ENCODE measurements at places on chromosomes 6 and 20.

DNA sequence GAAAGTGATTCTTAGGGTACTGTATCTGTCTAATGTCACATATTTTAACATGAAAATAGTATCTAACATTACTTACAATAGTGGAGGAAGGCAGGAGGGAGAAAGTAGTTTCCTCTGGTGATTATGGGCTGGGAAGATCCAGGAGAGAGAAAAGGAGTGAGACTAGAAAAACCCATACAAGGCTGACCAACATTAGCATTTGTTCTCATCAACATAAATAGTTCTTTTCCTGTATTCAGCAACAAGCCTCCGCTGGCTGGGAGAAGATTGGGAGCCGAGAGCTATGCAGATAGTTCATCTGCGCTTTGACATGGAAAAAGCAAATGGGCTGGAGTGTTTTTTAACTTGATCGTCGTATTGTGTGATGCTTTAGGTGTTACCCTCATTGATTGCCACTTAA is 239.4 kb downstream of the PHACTR1 start:
- DNase-seq, result no peak

DNA sequence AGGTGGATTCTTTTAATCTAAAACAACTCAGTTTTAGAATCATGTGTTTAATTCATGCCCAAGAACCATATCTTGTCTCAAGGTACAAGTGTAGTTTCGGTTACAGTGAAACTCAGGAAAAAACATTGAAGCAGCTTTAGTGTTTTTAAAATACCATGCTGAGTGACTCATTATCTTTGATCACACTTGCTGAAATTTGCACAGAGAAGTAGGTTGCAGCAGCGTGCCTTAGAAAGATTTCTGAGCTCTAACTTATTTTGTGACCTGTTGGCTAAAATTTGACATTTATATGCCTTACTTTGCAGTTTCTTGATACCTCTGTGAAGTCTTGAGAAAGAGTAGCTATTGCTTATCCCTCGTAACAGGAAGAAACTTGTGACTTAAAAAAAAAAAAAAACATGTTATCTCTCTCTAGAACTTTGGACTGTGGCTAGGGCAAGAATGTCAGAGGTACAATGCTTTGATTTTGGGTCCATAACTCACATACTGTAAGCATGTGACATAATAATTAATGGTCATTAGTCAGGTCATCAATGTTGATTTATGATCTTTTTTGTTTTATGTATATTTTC is 34.5 kb upstream of the FUCA2 start:
- DNase-seq, result no peak

- DNase-seq, result no peak
These were observed 34.0 kb downstream of the KIF25 start for GRCh38 chr6:168031411-168031971.

DNA sequence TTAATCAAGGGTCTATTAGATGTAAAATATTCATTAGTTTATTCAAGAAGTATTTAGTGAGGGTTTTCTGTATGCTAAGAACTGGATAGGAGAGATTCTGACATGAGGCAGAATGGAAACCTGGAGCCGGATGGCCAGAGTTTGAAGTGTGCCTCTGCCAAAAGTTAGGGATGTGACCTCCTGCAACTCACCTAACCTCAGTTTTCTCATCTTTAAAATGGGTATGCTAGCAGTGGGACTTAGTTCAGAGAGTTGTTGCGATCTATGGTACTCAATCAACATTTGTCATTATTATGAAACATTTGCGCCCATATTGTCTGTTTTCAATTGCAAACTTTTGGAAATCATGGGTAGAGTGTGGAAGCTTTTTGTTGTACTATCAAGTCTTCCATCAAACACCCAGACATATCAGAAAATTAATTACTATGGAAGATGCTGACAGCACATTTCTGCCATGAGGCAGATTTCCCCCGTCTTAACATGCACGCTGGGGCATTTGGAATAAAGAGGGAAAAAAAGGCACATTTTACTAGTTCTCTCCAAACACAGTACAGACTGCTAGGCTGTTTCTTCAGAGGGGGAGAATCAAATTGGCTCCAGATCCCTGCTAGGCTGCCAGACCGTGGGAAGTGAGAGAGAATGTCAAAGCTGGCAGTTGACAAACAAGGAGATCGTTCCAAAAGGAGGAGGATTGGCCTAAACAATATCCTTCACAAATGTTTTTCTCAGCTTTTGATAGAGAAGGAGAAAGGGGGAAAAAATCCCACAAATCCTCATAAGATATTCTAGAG is 205.3 kb upstream of the TSHZ2 start:
- DNase-seq, result no peak

DNA sequence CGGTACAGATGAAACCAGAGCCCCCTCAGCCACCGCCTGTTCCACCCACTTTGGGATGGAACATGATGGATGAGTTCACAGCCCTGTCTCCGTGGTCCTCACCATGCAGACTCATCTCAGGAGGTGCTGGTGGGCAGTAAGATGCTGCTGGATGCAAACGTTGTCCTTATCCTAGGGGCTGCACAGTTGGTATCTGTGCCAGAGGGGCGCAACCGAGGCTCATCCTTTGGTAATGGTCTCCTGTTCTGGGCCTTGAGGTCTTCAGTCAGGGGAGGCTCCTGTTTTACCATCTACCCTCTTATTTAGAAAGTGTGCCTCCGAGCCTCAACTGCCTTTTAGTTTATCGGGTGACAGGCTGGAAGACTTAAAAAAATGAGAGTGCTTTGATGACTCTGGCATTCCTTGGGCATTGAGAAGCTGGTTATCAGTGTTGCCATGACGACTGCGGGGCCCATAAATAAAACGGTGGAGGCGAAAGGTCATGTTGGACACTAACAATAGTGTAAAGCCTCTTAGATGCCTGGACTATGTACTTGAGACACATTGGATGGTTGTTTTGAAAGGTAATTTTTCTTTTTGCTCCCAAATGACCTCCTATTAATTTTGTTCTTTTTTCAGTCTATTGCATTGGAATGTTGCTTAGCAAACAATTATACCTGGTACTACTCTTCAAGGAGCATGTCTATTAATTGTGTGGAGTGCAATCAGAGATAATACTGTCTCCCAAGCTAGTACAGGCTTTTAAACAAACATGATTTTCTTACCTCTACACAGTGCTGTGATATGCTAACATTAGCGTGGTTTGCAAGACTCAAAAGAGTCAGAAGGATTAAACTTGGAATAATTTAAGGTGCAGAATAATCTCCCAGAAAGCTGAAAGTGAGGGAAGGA is 74.2 kb upstream of the DSP start:
- no peak for DNase-seq

DNA sequence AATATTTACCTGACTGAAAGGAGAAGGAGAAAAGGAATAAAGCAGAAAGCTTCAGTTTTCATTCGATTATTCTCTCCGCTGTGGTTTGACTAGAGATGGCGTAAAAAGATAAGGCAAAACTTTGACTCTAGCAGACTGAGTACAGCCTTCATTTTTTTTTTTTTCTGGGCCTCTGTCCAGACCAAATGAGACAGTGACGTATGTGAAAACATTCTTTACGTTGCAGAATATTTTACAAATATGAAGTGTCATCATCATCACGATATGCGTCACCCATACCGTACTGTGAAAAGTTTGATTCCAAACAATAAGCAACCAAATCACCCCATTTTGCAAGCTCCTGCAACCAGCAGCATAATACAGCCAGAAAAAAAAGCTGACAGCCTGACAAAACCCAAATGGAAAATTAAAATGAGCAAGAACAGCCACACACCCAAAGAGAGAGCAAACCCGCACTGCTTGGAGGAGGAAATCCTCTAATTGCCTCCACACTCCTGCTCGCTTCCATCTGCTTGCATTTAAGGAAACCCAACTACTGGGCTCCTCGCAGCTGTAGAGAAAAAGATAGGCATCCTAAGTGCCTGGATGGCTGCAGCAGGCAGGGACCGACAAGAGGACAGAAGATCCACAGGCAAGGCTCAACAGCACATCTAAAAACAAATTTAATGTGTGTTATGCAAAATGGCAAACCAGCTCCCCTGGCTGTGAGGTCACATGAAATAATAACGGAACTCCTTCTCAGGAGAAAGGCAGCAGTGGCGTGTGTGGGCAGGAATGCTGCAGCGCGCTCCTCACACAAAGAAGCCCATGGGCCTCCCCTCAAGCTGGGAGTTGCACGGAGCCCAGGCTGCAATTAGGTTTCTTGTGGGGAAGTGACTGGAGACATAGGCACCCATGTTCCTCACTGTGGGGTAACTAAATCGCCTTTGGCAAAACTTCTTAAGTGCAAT is 113.1 kb downstream of the FYN start:
- no peak for DNase-seq

DNA sequence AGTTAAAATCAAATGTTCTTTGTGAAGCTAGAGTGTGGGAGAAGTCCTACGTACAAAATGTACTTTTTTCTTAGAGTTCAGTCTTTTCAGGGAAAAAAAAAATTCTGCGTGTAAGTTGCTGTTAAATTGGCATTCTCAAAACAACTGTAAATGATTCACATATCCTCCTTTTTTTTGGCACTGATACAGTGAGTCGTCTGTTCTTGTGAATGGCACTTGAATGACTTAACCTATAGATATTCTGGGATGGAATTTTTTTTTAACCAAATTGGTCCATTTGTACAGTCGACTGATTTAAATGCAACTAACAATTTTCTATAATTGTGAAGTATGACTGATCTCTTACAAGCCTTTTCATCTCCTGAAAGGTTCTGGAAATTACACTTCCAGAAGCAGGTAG is 5.5 kb upstream of the JAG1 start:
- DNase-seq, result no peak

- DNase-seq, result no peak
These were observed 122.2 kb downstream of the KIF16B start for GRCh38 chr20:16451001-16451400.

DNA sequence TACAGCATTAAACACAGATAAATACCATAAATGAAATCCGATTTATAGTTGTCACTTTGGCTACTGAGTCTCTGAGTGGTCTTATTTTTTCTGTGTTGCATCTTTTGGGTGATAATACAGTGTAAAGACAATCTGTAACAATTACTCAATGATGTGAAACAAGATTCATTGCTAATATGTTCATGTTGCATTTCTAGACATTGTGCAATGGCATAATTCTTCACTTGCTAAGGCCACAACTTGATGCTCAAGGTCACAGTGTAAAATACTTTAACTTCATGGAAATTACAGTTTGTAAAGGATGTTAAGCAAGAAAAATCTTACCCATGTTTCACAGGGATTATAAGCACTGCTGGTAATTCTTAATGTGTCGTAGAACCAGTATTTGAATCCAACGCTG is 74.9 kb upstream of the SMLR1 start:
- no peak for DNase-seq

- DNase-seq, result no peak
These were observed 223.2 kb upstream of the ECI2 start for GRCh38 chr6:4358414-4359107.

GRCh38 chr6:67933278-67933677 is 701.8 kb upstream of the ADGRB3 start:
- DNase-seq, result no peak

GRCh38 chr6:145648149-145648548 is 87.2 kb downstream of the EPM2A start:
- DNase-seq, result no peak

DNA sequence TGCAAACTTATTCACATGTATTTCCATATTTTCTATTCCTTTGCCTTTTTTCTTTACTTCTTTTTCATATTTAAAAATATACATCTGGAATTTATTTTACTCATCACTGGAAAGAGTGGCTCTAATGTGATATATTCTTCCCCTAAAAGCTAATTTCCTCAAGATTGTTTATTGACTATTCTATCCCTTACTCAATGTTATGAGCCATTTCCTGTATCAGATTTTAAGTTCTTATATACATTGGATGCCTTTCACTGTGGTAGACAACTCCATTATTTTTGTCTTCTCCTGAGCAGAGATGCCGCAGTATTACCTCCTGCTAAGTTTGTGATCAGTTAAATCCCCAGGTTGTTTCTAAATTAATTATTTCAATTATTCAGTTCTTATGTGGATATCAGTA is 418.4 kb upstream of the JAG1 start:
- no peak for DNase-seq

DNA sequence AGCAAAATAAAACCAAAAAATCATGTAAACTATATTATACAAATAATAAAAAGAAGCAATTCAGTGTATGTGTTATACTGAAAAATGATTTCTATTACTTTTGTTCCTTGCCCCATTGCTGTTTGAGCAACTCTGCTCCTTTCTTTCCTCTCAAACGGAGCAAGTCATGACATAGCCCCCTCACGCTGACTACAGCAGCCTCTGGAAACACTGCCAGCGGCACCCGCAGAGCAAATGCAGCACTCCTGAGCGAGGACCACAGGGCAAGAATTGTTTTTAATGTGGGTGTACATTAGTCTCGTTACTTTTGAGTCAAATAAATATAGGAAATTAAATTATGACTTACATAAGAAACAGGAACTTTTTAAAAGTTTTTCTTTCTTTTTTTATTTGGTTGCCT is 350.1 kb upstream of the HSF2 start:
- no peak for DNase-seq

DNA sequence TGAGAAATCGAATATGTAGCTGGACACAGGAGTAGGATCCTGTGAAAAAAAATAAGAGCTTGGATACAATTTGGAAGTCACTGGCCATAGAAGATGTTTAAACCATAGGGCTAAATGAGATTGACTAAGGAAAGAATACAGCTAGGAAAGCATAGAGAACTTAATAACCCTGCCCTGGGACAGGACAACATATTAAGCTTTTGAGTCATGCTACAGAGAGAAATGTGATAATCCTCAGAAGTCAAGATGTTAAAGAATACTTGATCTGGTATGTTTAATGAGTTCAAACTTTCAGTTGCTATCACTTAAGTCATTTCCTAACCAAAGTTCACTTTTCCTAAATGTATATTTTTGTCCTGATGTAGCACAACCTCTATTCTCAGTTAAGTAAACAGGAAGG is 154.6 kb upstream of the TSHZ2 start:
- no peak for DNase-seq

GRCh38 chr6:142112451-142113061 is 20.2 kb upstream of the GJE1 start:
- DNase-seq, result peak; percentile 24

DNA sequence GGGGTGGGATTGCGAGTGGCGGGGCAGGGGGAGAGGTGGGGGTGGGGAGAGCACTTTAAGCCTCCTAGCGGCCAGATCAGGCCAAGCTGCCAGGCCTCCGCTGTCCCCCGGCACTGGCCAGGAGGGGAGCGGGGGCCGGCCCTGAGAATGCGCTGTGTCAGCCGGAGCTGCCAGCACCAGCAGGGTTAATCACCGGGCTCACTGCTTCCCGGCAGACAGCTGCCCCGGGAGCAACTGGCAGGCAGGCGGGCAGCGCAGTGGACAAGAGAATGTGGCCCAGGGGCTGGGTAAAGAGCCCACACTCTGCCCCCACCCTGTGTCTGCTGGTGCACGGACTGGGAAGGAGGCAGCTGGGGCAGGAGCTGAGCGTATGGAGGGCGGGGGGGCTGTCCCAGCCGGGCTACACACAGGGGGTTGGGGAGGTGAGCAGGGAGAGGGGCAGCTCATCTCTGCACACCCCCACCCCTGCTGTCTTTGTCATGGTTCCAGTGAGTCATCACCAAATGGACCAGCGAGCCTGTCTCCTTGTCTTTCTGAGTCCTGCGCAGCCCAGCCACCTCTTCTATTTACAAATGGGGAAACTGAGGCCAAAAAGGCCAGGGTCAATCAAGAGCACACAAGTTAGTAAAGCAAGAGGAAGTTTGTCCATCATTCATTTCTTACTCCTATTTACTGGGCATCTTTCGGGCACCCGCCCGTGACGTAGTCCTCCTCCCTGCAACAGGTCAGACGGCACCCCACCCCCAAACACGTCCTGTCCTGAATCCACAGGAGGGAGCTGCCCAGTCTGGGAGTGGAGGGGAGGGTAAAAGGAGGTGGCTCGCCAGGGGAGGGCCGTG is 2.1 kb upstream of the LAMA5 start:
- no peak for DNase-seq

- DNase-seq, result no peak
These were observed 24.4 kb downstream of the FOXQ1 start for GRCh38 chr6:1336246-1336843.
